ENCODE measurements at places on chromosomes 1 and 21.

DNA sequence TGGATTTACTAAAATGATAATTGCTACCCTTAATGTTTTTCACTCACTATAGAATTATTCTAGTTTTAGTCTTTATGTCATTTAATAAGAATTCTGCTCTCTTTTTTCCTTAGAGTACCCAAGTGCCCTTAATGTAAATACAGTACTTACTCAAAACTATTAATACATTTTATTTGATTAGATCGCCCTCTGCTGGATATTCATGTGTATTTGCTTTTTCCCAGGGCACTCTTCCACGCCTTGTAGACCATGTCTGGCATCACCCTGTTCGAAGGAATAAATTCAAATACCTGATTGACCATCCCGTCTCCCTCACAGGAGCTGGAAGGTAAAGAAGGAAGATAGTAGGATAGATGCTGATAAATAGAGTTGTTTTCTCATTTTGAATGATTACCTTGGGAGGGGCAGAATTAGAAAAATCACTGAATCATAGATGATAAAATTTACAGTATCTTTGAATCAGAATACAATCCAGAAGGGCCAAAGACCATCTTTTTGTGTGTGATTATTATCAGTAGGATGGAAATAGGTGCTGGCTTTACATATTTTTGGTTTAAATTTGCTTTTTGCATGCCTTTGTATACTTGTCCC, 4.1 kb downstream of the AXDND1 start:
- peak; percentile 79 for DNase-seq

- no peak for DNase-seq
Observed at GRCh38 chr1:108665067-108665466, 4.2 kb upstream of the HENMT1 start.

GRCh38 chr1:78483903-78484302, 6.9 kb upstream of the PTGFR start:
- DNase-seq: no peak

GRCh38 chr1:15215116-15215515, 31.9 kb upstream of the FHAD1 start:
- DNase-seq: no peak

DNA sequence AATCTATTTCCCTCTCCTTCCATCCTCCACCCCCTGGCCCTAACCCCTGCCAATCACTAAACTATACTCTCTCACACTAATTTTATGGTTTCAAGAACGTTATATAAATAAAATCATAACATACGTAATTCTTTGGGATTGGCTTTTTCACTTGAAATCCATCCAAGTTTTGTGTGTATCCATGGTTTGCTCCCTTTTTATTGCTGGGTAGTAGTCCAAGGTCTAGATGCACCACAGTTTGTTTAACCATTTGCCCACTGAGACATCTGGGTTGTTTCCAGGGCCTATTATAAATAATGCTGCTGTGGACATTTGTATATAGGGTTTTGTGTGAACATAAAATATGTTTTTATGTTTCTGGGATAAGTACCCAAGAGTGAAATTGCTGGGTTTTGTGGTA, 61.4 kb downstream of the TEX35 start:
- no peak for DNase-seq

GRCh38 chr1:91881280-91881679, 4.7 kb downstream of the TGFBR3 start:
- DNase-seq: no peak

GRCh38 chr1:238953448-238954010, 432.8 kb upstream of the CHRM3 start:
- DNase-seq: no peak

DNA sequence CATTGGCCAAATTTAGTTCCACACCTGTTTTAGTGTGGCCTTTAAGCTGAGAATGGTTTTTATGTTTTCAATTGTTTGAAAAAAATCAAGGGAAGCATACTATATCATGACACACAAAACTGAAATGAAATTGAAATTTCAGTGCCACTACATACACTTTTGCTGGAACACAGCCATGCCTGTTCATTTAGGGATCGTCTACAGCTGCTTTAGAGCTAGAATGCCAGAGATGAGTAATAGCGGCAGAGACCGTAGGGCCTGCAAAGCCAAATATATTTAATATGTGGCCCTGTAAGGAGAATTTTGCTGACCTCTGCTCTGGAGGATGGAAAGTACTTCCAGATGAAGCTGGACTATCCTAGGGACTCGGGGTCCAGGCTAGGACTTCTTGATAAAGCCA, 62.5 kb upstream of the LYST start:
- DNase-seq: no peak

DNA sequence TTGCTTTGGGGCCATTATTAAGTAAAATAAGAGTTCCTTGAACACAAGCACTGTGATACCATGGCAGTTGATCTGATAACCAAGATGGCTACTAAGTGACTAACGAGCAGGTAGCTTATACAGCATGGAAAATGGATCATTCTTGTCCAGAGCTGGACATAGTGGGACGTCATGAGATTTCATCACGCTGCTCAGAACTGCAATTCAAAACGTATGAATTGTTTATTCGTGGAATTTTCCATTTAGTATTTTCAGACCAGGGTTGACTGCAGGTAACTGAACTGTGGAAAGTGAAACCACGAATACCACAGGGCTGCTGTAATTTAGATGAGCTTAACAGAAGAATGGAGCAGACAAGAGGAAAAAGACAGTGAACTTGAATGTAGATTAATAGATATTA, 38.9 kb downstream of the CCDC18 start:
- DNase-seq: no peak
